Urothelium cell line (cell line): ENCODE measurements at places on chromosomes 5 and 9.

GRCh38 chr5:143383988-143384387 lies 19.5 kb downstream of the NR3C1 start:
- DNase-seq, result no peak

DNA sequence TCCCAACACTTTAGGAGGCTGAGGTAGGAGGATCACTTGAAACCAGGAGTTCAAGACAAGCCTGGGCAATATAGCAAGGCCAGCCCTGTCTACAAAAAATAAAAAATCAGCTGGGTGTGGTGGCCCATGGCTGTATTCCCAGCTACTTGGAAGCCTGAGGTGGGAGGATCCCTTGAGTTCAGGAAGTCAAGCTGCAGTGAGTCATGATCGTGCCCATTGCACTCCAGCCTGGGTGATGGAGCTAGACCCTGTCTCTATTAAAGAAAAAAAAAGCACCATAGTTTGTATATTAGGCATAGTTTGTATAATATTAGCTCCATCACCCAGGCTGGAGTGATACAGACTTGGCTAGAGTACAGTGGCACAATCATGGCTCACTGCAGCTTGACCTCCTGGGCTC lies 9.6 kb upstream of the NME5 start:
- DNase-seq, result no peak

DNA sequence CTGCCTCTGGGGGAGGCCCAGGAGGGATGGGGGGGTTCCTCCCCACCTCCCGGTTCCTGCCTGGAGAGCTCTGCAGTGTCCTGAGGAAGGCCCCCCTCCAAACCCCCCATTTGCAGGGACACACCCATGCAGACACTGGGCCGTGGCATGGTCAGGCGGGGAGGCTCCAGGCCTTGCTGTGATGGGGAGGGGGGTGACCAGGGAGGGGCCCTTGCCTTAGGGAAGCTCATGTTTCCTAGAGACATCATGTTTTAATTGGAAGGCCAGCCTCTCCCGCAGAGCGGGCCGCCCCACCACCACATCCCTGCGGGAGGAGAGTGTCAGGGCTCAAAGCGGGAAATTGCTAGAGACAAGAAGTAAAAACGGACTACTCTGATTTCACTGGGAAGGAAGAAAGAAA lies 12.0 kb downstream of the PRRX2 start:
- DNase-seq, result no peak

DNA sequence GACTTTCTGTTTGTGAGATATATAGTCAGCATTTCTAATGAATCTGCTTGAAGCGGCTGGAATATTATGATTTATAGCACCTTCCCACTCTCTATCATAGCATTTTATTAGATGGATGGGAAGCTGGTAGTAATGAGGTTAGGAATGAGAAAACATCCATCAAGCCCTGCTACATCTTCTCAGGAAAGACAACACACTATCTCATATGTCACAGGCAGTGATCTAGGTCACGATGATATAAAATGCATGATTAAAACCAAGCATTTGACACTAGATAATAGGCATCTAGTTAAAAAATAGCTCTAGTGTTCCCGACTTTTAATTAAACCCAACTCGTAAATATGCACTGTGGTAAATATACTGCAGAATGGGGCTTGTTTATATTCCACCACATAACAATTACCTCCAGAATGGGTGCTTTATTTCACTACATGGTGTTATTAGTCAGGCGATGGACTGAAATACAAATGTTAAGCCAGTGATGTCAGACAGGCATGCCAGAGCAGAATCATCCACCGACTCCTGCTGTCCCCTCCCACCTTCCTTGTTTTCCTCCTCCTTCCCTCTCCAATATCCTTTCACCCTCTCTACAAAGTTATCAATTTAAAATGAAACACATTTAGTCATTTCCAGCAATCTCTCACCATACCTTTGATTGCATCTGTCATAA lies 286.8 kb downstream of the SPATA31D1 start:
- no peak for DNase-seq

DNA sequence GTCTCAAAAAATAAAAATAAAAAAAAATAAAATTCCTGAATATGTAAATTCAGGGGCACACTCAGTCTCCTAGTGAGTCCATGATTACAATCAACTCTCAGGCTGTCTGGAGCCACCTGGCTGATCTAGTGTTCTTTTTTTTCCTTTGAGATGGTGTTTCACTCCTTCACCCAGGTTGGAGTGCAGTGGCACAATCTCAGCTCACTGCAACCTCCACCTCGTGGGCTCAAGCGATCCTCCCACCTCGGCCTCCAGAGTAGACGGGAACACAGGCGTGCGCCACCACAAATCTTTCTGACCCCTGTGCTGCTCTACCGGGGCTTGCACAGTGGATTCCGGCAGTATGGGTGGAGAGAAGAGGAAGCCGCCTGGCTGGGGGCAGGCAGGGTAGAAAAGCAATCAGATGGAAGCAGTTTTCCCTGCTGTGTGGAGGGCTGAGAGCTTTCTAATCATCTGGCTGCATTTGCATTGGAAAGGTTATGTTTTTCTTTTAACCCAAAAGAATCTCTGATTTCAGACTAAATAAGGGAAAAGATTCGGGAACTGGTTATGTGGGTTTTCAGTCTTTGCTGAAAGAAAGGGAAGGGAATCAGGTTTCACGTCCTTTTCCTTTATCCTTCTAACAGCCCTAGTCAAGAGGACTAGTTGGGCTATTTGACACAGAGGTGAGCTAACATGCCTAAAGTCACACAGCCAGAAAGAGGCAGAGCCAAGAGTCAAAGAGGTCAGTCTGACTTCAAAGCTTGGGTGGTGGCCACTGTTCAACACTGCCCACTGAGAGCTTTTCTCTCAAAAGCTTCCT lies 26.3 kb upstream of the CORO2A start:
- DNase-seq, result no peak
